Large intestine (tissue), 12 donors: ENCODE measurements at places on chromosomes 3 and 15.

DNA sequence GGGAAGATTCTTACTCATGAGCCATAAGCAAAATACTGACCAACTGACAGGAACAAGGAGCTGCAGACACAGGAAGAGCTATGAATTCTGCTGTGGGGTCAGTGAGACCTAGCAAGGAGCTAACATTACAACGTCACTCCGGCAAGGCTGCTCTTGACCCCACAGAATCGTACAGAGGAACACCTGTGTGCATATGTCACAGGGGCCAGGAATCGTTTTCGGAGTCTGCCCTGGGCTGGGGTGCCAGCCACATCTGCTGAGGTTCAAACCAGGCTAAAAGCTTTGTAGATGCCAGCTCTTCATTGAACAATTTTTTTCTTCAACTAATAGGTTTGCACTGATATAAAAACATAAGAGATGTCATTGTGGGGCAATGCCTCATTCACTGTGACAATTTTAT lies 82.6 kb downstream of the LRRK1 start:
- no peak overlapping the region for H3K4me3 ChIP-seq
- no peak for DNase-seq
- no peaks in the 10 kb centered on the region for H3K27me3 ChIP-seq

GRCh38 chr3:15942462-15942861 lies 144.7 kb upstream of the ANKRD28 start:
- no peak overlapping the region for H3K4me3 ChIP-seq
- no peak overlapping the region for H3K27ac ChIP-seq
- no peaks in the 10 kb centered on the region for H3K36me3 ChIP-seq
- no peaks in the 10 kb centered on the region for H3K27me3 ChIP-seq
- DNase-seq, result no peak

DNA sequence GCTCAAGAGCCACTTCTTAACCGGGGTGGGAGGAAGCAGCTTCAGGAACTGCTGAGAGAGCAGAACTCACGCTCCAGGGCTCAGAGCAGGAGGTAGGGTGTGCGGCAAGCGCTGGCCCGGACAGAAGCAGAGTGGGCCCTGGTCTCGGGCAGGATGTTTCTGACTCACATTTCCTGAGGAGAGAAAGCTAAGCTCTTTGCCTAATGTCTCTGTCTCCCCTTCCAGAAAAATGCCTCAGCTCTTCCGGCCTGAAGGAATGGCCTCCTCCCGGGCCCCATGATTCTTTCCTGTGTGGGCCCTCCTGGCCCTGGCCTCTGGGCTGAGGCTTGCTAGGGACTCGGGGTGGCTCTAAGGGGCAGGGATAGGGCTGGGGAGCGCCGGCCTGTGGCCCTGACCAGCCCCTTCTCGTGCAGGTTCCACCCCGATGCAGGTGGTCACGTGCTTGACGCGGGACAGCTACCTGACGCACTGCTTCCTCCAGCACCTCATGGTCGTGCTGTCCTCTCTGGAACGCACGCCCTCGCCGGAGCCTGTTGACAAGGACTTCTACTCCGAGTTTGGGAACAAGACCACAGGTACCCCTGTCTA lies 4.1 kb upstream of the STAB1 start:
- peaks cover 73% of the 10 kb centered on the region for H3K36me3 ChIP-seq
- no peak overlapping the region for H3K4me3 ChIP-seq
- H3K27me3 ChIP-seq, result no peaks in the 10 kb centered on the region

GRCh38 chr3:124652009-124652408 lies 78.2 kb upstream of the UMPS start:
- no peak for DNase-seq
- H3K27ac ChIP-seq, result no peak overlapping the region
- peaks cover 64% of the 10 kb centered on the region for H3K36me3 ChIP-seq

DNA sequence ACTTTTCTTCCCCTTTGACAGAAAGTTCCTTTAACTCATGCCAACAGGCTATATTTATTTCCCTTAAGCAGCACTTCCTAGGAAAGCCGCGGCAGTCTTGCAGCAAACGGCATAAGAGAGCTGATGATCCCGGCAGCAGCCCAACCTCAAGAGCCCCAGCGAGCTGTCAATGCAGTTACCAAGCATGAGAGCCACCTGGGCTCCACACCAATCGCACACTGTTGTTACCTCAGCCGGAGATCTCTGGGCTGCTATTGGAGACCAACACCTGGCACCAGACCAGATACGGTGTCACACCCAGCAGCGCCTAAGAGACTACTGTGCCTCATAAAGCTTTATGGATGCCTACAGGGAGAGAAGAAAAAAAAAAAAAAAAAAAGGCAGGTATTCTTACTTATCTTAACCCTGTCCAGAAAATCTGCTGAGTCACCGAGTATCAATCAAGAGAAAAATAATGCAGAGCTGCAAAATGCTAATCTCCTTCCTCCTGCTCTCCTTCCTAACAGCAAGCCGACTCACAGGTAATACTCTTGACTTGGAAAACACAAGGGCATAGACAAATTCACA lies 11.7 kb downstream of the ABCC5 start:
- H3K36me3 ChIP-seq, result no peaks in the 10 kb centered on the region
- no peaks in the 10 kb centered on the region for H3K27me3 ChIP-seq
- H3K27ac ChIP-seq, result peak overlapping the region; percentile 42
- peaks cover 7% of the 10 kb centered on the region for H3K4me1 ChIP-seq

GRCh38 chr3:71186801-71187200 lies 396.7 kb downstream of the FOXP1 start:
- DNase-seq, result no peak
- H3K4me1 ChIP-seq, result peaks cover 14% of the 10 kb centered on the region
- H3K4me3 ChIP-seq, result no peak overlapping the region
- H3K36me3 ChIP-seq, result peaks cover 2% of the 10 kb centered on the region
- H3K27ac ChIP-seq, result no peak overlapping the region
- no peaks in the 10 kb centered on the region for H3K27me3 ChIP-seq

DNA sequence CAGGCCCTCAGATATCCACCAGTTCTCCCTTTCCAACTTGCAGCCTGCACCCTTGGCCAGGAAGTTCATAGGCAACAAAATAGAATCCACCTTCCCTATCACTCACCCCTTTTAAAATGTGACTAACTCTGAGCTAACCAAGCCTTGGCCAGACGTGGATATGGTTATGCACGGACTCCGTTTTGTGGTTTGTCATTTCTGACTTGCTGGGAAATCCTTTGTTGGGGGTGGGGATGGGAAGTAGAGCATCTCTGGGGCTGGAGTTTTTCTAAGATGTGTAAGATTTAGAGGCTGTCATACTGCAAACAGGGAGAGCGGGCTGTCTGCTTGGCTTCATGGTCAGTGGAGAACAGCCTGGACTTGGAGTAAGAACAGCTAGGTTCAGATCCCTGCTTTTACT lies 62.6 kb downstream of the SMAD3 start:
- no peak overlapping the region for H3K4me3 ChIP-seq
- H3K27ac ChIP-seq, result no peak overlapping the region
- H3K4me1 ChIP-seq, result peaks cover 10% of the 10 kb centered on the region
- no peak for DNase-seq
- no peaks in the 10 kb centered on the region for H3K27me3 ChIP-seq
- H3K36me3 ChIP-seq, result peaks cover 5% of the 10 kb centered on the region

DNA sequence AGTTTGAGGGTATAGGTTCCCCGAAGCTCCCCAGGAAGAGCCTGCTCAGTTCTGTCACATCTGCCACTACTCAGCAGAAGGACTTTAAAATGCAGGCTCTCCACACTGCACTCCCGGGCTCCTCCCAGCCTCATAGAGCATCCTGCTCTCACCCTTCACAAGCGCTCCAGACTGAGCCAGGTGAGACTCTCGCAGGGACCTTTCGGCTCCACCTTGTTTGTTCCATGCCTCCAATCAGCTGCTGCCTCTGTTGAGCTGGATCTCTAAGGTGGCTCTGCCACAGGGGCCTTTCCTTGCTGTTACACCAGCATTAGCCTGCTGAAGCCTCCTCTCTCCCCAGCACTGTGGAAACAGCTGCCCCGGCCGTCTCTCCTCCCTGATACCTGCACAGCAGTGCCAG lies 56.1 kb downstream of the SLCO3A1 start:
- no peak overlapping the region for H3K27ac ChIP-seq
- no peaks in the 10 kb centered on the region for H3K36me3 ChIP-seq
- no peaks in the 10 kb centered on the region for H3K27me3 ChIP-seq
- H3K4me3 ChIP-seq, result no peak overlapping the region
